ENCODE measurements at places on chromosomes 13 and 19. TPM values are rescaled to one million over a fixed set of nuclear protein-coding genes. Genes with fewer than 3 reads are reported as not detected.
A peak's percentile ranks its signal among the peaks of the same experiment; 100 is the strongest.

DDX49 gene
- 21.7 TPM for polyA plus RNA-seq

KANK3 gene
- 1.5 TPM for polyA plus RNA-seq

CYP4F8 gene
- polyA plus RNA-seq: not detected

CACNG8 gene
- polyA plus RNA-seq: not detected

SYCN gene
- not detected for polyA plus RNA-seq

CPAMD8 gene
- polyA plus RNA-seq: 2.1 TPM

USE1 gene
- polyA plus RNA-seq: 69.0 TPM

DNA sequence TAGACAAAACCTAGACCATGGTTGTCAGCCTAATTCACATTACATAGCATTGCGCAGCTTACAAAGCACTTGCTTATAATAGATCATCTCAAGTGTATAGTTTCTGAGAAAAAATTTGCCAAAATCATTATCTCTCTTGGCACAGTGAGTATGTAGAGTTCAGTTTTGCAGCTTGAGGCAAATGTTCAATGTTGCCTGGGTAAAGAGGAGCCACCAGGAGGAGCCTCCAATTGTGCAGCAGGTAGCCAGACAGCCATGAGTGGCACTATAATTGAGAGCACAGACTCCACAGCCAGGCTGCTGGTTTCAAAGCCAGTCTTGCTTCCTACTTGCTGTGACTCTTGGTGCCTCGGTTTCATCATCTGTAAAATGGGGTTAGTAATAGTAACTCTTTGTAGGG lies 24.0 kb upstream of the OLFM4 start:
- DNase-seq: no peak

DNA sequence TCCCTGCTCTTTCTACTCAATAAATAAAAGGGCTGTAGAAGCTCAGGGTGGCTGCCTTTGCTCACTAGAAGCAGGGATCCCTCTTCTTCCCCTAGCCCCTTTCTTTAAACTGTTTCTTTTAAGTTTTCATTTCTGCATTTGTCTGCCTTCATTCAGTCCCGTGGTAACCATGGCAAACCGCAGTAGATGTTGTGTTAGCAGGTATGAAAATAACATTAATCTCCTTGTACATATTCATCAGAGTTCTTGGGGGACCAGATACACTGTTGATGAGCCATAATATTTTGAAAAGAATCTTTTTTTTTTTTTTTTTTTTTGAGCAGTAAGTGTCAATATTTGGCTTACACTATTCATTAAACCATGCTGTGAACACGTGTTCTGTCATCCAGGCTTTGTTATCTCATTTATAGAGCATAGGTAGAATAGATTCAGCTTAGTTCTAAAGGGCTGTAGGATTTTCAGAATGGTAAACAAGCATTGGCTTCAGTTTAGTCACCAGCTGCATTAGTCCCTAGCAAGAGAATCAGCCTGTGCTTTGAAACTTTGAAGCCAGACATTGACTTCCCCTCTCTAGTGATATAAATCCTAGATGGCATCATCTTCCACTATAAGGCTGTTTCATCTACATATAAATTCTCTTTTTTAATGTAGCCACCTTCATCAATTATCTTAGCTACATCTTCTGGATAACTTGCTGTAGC lies 59.4 kb upstream of the SPRY2 start:
- no peak for DNase-seq

DNA sequence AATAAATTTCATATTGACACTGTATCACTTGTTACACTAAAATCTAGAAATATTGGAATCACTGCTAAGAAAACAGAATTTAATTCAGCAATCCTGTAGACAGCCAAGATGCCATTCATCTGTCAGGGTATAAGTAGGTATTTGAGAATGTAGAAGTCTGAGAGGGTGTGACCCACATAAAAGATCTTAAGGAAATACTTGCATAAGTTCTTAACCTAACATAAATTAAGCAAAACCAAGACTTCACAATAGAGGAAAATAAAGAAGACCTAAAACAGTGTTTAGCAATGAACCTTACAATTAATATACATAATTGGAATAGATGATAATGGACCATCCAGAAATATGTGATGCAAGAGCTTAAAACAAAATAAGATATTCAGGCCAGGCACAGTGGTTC lies 636.2 kb downstream of the TBC1D4 start:
- DNase-seq: no peak

GRCh38 chr13:105329359-105329758 lies 1206.1 kb downstream of the EFNB2 start:
- no peak for DNase-seq

DNA sequence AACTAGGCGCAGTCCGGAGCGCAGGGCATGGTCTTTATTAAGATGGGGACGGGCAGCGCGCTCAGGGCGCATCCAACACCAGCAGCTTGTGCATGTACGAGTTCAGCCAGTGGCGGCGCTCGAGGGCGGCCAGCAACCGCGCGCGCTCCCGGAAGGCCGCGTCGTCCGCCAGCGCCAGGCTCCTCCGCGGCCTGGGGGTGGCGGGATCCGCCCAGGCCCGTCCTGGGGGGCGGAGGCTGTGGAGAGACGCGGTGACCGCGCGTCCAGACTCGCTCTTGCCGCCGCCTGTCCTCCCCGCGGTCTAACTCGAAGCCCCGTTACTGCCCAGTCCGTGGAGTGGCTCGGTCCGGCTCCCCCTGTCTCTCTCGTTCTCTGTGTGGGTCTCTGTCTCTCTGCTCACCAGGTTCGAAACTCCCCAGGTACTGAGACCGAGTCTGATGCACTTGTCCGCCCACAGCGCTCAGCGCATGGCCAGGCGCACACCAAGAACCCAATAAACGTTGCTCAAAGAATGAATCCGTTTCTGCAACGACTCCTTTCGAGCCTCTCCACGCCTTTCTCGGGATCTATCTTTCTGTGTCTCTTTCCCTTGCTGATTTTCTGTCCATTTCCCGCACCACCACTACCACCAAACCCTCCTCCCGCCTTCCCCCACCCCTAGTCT lies 702 bp downstream of the PTH2 start:
- DNase-seq: peak; percentile 51

DNA sequence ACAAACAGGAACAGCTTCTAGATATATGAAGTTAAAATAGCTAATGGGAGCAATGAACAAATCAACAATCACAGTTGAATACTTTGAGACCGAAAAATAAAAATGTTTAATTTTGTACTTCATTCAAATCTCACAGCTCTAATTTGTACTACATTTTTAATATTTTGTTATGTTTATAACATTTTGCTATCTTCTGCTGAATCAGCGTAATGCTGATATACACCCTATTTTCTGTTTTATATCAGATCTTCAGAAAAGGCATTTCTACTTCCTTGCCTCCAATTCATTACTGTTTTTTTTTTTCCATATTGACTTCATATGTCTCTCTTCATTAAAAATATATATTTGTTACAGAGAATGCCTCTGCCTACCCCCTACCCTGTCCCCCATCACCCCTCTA lies 27.9 kb upstream of the GPR183 start:
- DNase-seq: no peak

DNA sequence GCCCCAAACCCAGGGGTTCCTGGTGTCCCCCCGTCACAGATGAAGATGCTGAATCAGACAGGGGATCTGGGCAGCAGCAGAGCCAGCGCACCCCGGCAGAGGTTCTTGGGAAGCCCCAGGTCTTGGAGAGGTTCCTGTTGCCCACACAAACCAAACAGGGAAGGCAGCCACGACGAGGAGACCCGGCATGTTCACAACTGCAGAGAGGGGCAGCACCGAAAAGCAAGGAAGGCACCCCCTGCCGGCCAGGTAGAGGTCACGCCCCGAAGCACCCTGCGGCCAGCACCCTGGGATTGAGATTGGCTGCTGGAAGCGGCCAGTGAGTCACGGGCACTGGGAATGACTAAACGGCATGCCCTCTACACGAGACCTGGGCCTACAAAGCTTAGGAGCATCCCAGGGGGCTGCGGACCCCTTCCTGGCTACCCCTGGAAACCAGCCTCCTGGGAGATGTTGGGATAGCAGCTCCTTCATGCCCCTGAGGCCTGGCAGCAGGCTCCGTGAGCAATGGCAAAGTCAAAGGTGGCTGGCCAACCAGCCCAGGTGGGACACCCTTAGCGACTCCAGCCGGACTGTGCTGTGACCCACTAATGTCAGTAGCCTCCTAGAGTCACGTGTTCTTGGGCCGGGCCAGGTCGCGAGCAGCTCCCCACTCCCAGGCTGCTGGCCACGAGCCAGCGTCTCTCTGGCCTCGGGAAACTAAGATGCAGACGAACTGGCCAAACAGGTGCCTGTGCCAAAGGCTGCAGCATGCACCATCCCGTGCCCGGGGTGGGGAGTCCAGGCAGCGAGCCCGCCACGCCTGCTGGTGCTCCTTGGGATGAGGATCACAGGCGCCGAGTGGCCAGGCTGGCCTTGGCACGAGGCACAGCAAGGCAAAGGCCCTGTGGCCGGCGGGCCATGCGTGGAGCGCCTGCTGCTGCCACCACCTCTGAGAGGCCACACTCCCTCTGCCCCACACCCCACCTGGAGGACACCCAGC lies 43.2 kb downstream of the MLLT1 start:
- no peak for DNase-seq

DNA sequence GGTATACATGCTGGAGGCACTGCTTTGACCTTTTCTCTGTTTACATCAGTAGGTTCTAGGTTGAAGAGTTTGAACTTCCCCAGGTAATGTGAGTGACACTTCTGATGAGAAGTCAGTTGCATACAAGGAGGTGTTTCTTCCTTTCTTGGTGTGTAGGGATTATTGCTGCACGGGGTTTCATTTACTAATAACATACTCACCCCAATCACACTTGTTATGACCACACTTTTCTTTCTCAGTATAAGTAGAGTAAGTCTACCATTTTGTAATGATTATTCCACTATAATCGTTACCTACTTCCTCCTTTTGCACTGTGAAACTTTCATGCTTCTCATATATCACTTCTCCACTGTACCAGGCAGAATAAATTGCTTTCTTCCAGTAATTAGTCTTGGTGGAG lies 138.0 kb downstream of the TNFSF13B start:
- no peak for DNase-seq

DNA sequence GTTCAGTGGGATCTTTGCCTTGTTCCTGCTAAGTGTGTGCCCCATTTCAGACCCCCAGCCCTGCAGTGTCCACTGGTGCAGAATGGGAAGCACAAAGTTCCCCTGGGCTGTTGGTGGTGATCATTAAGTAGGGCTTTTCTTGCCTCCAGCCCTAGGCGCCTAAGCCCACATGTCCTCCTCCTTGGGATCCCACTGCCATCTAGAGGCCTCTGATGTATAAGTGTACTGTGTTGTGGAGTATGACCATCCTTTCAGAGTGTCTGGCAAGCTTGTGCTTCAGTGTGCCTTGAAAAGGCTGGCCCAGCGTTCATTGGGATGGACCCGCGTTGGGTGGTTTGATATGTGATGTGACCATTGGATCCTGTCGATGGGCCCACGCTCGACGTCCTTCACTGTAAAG lies 71.2 kb downstream of the WASF3 start:
- DNase-seq: no peak

GRCh38 chr19:48698046-48698445 lies 2.3 kb downstream of the FUT2 start:
- no peak for DNase-seq

GRCh38 chr13:45707516-45708100 lies 5.5 kb downstream of the CBY2 start:
- no peak for DNase-seq

DNA sequence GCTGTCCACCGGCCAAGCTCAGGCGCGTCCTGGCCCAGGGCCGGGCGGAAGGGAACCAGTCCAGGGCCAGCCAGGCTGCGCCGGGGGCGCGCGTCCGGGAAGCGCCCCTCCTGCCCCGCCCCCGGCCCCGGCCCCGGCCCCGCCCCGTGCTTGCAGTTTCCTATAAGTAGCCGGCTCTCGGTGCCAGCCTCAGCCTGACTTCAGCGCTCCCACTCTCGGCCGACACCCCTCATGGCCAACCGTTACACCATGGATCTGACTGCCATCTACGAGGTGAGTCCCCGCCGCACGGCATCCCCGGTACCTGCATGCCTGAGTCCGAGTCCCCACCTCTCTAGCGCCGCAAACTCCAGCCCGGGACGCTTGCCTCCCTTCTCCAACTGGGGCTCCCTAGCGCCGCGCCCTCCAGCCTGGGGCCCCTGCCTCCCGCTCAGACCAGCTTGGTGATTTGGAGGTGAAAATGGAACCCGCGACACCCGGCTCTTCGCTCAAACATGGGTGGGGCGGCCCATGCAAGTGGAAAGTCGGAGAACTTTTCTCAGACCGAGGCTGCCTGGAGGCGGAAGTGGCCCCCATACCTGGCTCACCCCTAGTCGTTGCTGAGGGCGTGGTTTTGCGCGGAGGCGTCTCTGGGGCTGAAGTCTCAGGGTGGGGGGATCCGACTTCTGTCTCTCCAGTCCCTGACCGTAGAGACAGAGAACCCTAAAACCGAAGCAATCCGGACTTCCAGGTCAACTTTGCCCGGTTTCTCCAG lies at the start of gene ZFP36:
Gene ZFP36 (plus strand): TSS at position 192 of the 754 bp plus-strand sequence. CDS start 58 bp downstream, at position 250.
- peak; percentile 90 for DNase-seq

DNA sequence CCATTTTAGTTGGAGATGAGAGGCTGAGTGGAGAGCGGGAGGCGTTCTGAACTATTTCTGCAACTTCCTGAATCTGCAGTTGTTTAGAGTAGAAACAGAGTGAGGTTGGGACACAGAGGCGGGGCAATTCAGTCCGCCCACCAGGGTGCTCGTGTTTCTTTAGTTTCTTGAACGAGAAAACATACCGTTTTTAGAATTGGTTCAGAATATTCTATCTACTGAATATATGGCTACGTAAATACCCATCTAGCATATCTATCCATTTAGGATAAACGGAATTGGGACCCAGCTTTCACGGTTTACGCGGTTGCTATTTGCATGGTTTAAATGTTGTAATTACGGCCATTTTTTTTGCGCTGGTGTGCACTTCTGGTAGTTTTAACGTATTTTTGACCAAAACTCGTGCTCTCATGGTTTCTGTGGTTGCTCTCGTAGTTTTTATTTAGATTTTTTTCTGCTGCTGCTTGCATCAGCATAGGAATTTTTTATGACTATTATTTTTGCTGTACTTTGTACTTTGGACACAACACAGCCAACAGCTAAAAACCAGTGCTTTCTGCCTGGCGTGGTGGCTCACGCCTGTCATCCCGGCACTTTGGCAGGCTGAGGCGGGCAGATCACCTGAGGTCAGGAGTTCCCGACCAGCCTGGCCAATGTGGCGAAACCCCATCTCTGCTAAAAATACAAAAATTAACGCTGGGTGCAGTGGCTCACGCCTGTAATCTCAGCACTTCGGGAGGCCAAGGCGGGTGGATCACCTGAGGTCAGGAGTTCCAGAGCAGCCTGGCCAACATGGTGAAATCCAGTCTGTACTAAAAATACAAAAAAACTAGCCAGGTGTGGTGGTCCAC lies 32.7 kb downstream of the TIMM13 start:
- no peak for DNase-seq

- no peak for DNase-seq
Measured at GRCh38 chr19:6738787-6739389, 592 bp upstream of the TRIP10 start.

DNA sequence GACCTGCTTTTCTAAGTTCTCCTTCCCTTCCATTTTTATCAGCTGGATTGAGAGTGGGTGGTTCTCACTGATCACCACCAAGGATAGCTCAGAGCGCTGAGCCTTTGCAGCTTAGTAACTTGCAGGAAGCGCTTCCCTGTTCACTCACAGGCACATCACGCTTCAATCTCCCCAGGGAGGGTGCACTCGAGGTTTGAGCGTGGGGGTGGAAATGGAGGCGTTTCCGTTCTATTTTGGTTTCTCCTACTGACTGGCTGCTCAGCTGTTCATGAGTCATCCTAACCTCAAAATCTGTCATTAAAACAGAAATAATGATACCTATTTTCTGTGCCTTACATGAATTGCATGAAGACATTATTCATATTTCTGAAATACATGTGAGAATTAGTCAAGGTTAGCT lies 292.1 kb downstream of the SPRY2 start:
- peak; percentile 0 for DNase-seq

All from naive thymus-derived CD8-positive, alpha-beta T cell (primary cell).